ENCODE measurements at places on chromosomes 4 and X. TPM values are rescaled to one million over a fixed set of nuclear protein-coding genes. Genes with fewer than 3 reads are reported as not detected.

Gene TRPC5OS
- not detected for total RNA-seq

Gene SOX3
- total RNA-seq, result not detected

Gene SMIM10L2A
- total RNA-seq, result 2.0 TPM

Gene SH3TC1
- total RNA-seq, result 71.7 TPM

Gene CTAG1A
- not detected for total RNA-seq

GRCh38 chr4:156401371-156401770 is 447.7 kb upstream of the CTSO start:
- no peak overlapping the region for H3K4me3 ChIP-seq
- no peaks in the 10 kb centered on the region for H3K36me3 ChIP-seq
- DNase-seq, result no peak
- no peaks in the 10 kb centered on the region for H3K4me1 ChIP-seq
- H3K27me3 ChIP-seq, result no peaks in the 10 kb centered on the region

- no peak overlapping the region for H3K27ac ChIP-seq
- no peak overlapping the region for H3K4me3 ChIP-seq
- DNase-seq, result no peak
- no peaks in the 10 kb centered on the region for H3K36me3 ChIP-seq
Observed at GRCh38 chrX:39819921-39820849, 277.6 kb downstream of the BCOR start.

DNA sequence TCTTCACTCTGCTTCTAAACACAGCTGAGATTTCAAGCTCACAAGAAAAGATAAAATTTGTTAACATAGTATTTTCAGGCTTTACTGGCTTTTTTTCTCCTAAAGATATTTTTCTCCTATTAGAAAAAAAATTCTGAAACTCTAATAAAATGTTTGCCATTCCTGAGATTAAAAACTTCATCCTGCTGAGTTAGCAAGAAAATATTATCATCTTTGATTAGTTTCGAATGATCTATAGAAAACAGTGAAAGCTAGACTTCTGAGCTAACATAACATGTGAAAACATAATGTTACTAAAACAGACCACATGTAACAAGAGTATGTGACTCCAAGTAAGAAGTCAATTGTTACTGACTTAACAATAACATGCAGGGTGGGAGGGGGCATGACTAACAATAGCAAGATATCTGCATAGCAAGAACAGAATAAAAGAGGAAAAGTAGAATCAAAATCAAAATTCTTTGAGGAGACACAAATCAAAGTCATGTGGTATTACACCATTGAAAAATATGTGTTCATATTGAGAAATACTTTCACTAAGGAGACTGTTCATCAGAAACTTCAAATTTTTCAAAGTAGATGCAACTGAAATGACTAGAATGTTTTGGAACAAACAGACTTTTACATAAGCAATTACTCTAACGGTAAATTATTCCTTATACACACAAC is 14.5 kb downstream of the TBCK start:
- DNase-seq, result no peak
- H3K27ac ChIP-seq, result no peak overlapping the region
- H3K27me3 ChIP-seq, result no peaks in the 10 kb centered on the region
- peaks cover 6% of the 10 kb centered on the region for H3K36me3 ChIP-seq
- no peak overlapping the region for H3K4me3 ChIP-seq
- H3K4me1 ChIP-seq, result no peaks in the 10 kb centered on the region

DNA sequence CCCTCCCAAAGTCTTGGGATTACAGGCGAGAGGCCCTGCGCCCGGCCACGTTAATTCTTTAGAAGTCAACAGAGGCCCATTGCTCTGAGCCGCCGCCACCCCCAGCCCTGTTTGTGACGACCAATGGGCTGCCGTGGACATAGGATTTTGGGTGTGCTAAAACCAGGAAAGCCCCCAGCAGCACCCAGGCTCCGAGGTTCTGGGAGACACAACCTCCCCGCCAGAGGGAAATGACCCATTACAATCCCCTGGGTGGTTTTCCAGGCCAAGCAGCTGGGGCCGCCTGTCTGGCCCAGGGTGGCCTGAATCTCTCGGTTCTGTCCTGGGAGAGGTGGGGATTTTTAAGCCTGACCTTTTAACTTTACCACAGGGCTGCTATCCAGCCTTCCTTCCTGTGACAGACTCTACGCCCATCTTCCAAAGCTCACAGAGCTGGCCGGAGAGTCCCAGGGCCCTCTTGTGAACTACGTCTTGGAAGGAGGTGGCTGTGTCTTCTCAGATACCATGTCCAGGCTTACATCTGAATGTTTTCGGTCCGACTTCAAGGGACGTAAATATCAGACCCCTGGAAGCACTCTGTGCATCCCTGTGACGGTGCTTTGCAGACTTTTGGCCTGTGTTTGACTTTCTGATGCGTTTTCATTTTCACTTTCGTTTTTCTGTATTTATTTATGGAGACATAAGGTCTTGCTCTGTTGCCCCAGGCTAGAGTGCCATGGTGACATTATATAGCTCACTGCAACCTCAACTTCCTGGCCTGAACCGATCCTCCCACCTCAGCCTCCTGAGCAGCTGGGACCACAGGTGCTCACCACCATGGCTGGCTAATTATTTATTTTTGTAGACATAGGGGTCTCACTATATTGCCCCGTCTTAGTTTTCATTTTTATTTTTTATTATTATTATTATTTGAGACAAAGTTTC is 36.0 kb downstream of the P2RY8 start:
- peak; percentile 48 for DNase-seq
- H3K36me3 ChIP-seq, result no peaks in the 10 kb centered on the region
- no peaks in the 10 kb centered on the region for H3K27me3 ChIP-seq
- H3K27ac ChIP-seq, result peak overlapping the region; percentile 73

GRCh38 chrX:149313871-149314371 is 191.2 kb downstream of the IDS start:
- no peaks in the 10 kb centered on the region for H3K4me1 ChIP-seq
- no peaks in the 10 kb centered on the region for H3K27me3 ChIP-seq
- DNase-seq, result no peak
- H3K27ac ChIP-seq, result no peak overlapping the region
- no peak overlapping the region for H3K4me3 ChIP-seq

- peak overlapping the region; percentile 73 for H3K4me3 ChIP-seq
- no peaks in the 10 kb centered on the region for H3K36me3 ChIP-seq
- H3K27me3 ChIP-seq, result no peaks in the 10 kb centered on the region
- peak overlapping the region; percentile 99 for H3K27ac ChIP-seq
- no peak for DNase-seq
Observed at GRCh38 chr4:155954118-155954685, 536 bp upstream of the CTSO start.

DNA sequence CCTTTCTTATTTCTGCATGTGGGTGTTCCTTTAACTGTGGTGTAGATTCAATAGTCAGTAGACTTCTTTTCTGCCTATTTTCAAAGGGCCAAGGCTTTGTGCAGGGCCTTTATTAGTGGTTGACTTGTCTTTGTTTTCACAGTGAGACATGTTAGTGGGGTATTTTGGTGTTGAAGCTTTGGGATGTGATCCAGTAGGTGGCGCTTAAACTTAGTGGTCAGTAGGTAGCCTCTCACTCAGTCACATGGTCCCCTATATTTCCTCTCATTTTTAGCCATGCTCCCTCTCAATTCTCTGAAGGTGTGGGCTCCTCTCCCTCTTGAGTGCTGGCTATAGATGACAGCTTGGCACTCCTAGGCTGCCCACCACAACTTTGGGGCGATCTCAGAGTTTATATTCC is 23.4 kb upstream of the SLC10A7 start:
- H3K27me3 ChIP-seq, result no peaks in the 10 kb centered on the region
- no peaks in the 10 kb centered on the region for H3K4me1 ChIP-seq
- no peak overlapping the region for H3K4me3 ChIP-seq

DNA sequence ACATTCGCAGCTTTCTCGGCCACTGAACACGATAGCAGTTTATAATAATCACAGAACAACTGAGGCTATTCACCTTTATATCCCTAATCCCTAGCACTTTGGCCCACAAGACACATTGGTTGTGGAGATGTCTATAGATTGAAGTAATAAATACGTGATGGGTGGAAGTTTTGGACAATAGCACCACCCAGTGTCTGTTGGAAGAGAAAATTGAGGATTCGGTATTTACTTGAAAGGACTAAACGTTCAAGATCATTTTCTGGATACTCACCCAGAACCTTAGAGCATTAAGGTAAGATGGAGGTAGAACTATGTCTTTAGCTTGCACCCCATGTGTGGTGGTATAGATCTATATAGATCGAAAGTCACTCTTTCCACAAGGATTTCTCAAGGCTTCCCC is 787 bp upstream of the TMSB15A start:
- no peaks in the 10 kb centered on the region for H3K27me3 ChIP-seq
- no peak overlapping the region for H3K27ac ChIP-seq
- no peaks in the 10 kb centered on the region for H3K36me3 ChIP-seq

- H3K27ac ChIP-seq, result no peak overlapping the region
- H3K4me3 ChIP-seq, result no peak overlapping the region
- no peaks in the 10 kb centered on the region for H3K27me3 ChIP-seq
- no peaks in the 10 kb centered on the region for H3K4me1 ChIP-seq
Observed at GRCh38 chrX:48784726-48785125, 1.7 kb upstream of the GATA1 start.

DNA sequence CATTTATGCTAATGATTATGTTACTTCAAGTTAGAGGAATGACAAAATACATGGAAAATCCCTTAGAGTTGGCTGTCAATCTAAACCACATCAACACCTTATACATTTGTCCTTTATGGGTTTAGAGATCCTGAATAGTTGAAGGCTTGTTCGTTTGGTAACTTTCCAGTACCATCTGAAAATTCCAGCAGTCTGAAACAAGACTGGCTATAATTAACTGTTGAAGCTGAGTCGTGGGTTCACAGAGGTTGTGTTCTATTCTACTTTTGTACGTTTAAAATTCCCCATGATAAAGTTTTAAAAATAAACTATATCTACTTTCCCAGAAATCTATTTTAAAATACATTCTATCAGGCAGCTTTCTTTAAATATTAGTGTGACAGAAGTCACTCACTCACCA is 73.0 kb downstream of the USP46 start:
- DNase-seq, result no peak
- H3K4me1 ChIP-seq, result no peaks in the 10 kb centered on the region
- H3K27me3 ChIP-seq, result no peaks in the 10 kb centered on the region
- no peaks in the 10 kb centered on the region for H3K36me3 ChIP-seq

DNA sequence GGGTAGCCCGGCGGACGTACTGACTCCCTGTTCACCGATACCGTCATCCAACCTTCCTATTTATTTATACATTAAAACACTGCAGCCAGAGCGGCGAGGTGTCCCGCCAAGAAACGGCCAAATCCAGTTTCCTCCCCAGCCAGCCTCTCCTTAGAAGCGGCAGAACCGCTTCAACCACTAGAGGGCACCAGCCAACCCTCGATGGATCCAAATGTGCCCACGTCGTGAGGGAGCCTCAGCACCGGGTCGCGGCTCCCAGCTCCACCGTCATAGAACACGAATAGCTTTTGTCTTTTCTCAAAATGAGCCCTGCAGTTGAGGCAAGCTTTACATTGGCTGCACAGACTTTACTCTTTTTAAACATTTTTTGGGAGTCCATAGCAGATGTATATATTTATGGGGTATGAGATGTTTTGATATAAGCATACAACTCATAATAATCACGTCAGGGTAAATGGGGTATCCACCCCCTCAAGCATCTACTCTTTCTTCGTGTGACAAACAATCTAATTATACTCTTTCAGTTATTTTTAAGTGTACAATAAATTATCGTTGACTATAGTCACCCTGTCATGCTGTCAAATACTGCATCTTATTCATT is 13.0 kb upstream of the HELT start:
- peak overlapping the region; percentile 22 for H3K4me3 ChIP-seq
- no peaks in the 10 kb centered on the region for H3K36me3 ChIP-seq
- DNase-seq, result peak; percentile 90
- H3K4me1 ChIP-seq, result peaks cover 4% of the 10 kb centered on the region

DNA sequence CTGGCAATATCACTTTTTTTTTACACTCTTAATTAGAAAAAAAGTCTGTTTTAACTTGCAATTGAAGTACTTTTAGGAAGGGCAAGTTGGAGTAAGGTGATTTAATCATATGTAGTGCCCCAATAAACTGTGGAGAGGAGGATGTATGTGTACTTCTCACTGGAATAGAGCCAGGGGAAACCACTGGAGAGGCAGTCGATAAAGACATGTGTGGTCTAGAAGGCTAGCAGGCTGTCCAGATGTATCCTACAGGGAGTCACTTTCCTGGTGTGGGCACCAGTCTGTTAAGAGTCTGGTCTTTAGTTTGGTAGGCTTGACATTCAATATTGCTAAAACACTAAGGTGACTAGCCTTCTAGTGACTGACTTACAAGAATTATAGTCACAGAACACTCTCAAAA is 9.6 kb upstream of the SGMS2 start:
- no peaks in the 10 kb centered on the region for H3K4me1 ChIP-seq
- no peak overlapping the region for H3K4me3 ChIP-seq

DNA sequence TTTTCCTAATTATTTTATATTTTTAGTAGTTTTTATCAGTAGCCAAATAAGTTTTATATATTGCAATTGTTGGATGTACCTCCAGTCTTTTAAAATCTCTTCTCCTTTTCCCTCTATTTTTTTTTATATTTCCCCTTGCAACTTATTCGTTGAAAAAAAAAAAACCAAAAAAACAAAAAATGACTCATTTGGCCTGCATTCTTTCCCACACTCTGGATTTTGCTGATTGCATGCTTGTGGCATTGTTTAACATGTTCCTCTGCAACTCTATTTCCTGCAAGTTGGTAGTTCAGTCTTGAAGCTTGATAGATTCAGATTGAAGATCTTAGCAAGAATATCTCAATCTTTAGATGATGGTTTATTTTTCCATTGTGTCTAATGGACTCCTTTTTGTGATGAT is 260.6 kb upstream of the BOD1L1 start:
- no peak for DNase-seq
- no peaks in the 10 kb centered on the region for H3K27me3 ChIP-seq
- no peaks in the 10 kb centered on the region for H3K4me1 ChIP-seq
- no peak overlapping the region for H3K4me3 ChIP-seq
- H3K36me3 ChIP-seq, result no peaks in the 10 kb centered on the region

GRCh38 chrX:41661366-41662095 is 27.2 kb upstream of the GPR34 start:
- no peak overlapping the region for H3K27ac ChIP-seq
- no peaks in the 10 kb centered on the region for H3K4me1 ChIP-seq
- no peak overlapping the region for H3K4me3 ChIP-seq
- peaks cover 14% of the 10 kb centered on the region for H3K36me3 ChIP-seq
- no peaks in the 10 kb centered on the region for H3K27me3 ChIP-seq

- H3K4me1 ChIP-seq, result no peaks in the 10 kb centered on the region
- no peak overlapping the region for H3K27ac ChIP-seq
- H3K36me3 ChIP-seq, result no peaks in the 10 kb centered on the region
Observed at GRCh38 chrX:152929898-152930297, 32.0 kb downstream of the ZNF185 start.

DNA sequence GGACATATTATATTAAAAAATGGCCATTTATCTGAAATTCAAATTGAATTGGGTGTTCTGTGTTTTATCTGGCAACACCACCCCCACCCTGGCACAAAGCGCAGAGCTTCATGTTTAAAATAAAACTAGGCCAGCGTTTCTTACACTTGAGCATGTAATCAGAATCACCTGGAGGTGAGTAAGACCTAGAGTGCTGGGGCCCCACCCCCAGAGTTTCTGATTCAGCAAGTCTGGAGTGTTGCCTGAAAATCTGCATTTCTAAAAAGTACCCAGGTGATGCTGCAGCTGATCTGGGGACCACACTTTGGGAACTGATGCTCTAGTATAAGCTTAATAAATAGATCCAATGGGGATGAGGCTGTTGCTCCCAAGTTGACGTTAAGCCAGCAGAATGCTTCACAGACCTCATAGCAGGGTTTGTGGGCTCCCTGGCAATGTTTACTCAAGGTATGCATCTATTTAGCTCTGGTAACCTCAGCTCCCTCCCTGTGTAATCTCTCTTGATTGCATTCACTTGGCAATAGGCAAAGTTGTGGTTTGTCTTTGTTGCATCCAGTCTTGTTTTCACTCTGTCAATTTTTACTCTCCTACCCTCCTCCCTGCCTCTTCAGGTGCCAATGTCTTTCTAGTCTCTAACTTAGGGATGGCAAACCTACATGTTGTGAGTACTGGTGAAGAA is 99.8 kb upstream of the TEX13D start:
- no peak for DNase-seq
- no peaks in the 10 kb centered on the region for H3K4me1 ChIP-seq
- H3K36me3 ChIP-seq, result no peaks in the 10 kb centered on the region
- no peak overlapping the region for H3K4me3 ChIP-seq
- no peak overlapping the region for H3K27ac ChIP-seq

All from upper lobe of right lung (tissue), 1 donor.